ENCODE measurements at places on chromosomes 16 and 17.

DNA sequence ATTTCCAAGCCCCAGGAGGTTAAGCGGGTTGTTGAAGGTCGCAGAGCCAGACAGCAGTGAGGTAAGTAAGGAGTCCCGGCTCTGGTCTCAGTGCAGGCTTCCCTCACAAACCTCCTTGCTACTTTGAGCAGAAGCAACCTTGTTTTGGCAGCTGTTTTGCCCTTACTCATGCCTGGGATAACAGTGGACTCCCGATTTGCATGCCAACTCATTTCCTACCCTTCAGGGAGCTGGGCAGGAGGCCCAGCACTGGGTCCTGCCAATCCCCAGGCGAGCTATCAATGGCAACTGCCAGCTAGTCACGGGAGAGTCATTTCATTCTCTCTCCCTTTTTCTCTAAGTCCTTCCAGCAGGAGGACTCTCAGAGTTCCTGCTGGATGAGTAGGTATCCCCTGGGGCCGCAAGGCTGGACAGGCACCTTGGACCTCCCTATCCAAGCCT is 72.0 kb upstream of the KSR1 start:
- no peak for DNase-seq

DNA sequence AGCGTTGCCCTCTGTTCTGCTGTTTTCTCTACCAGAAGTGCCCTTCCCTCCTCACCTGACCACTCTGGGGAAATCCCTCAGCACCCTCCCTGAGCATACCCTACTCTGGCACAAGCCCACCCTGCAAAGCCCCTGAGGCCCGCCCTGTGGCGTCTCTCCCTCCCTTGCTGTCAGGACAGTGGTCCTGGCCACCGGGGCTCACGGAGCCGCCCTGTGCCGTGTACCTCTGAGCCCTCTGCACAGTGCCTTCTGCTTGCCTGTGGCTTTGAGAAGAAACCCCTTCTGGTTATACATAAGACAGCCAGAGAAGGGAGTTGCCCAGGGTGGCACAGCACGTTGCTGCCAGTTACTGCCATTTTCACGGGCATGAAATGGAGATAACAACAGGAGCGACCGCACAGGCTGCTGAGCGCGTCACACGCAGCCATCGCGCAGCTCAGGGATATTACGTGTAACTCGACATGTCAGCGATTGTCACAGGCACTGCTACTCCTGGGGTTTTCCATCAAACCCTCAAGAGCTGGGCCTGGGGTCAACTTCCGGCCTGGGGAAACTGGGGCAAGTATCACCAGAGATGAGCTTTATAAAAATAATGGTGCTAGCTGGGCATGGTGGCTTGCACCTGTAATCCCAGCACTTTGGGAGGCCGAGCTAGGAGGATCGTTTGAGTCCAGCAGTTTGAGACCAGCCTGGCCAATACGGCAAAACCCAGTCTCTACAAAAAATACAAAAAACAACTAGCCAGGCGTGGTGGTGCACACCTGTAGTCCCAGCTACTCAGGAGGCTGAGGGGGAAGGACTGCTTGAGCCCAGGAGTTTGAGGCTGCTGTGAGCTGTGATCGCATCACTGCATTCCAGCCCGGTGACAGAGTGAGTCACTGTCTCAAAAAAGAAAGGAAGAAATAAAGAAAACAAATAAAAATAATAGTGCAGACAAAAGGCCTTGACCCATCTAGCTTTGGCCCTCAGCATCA is 14.8 kb downstream of the SCGB1C2 start:
- no peak for DNase-seq

GRCh38 chr17:76612977-76613851 is 27.6 kb upstream of the ST6GALNAC2 start:
- DNase-seq = no peak

- no peak for DNase-seq
Observed at GRCh38 chr16:72137380-72138063, 34.4 kb downstream of the PMFBP1 start.

DNA sequence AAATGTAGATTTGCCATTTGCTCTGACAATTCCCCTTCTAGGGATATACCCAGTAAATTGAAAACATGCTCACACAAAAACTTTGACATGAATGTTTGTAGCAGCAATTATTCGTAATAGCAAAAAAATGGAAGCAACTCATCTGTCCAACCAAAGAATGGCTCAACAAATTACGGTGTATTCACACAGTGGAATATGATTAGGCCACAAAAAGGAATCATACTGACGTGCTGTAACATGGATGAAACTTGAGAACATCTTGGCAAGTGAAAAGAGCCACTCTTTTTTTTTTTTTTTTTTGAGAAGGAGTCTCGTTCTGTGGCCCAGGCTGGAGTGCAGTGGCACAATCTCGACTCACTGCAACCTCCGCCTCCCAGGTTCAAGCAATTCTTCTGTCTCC is 24.1 kb upstream of the SPNS3 start:
- DNase-seq = no peak

GRCh38 chr17:39134878-39135277 is 16.6 kb downstream of the PLXDC1 start:
- no peak for DNase-seq

DNA sequence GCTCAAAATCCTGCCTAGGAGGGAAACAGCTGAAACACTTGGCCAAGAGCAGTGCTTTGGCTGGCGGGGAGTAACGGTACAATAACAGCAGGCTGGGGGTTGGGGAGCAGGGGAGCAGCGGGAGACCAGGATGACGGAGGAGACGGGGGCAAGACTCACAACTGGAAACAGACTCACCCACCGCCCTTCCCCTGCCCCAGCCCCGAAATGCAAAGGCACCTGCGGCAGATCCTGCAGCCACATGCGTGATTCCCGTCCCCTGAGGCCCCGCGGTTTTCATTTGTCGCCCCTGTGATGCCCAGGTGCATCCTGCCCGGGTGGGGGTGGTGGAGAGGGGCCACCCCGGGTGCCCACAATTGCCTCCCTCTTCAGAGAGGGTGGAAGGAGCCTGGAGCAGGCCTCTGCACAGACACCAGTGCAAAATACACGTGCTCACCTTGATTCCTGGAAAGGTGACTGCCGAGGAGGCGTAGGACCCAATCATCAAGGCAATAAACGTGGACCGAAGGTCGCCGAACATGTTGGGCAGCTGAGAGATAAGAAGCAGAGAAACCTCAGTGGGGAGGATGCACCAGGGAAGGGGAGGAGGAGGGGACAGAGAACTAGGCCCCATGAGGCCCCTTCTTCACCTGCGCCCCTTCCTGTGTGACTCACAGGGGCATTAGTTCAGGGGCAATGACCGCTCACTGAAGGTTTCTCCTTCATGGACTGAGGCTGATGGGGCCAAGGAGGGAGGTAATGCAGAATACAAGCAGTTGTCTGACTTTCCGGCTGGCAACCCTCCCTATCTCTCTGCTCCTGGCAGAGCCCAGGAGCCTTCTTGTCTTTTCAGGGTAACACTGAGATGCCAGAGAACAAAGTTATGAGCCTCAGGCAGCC is 30.4 kb upstream of the PITPNA start:
- no peak for DNase-seq

GRCh38 chr17:1159431-1160180 is 20.2 kb downstream of the ABR start:
- DNase-seq = no peak

GRCh38 chr17:79048826-79049755 is 25.1 kb downstream of the C1QTNF1 start:
- DNase-seq = no peak

DNA sequence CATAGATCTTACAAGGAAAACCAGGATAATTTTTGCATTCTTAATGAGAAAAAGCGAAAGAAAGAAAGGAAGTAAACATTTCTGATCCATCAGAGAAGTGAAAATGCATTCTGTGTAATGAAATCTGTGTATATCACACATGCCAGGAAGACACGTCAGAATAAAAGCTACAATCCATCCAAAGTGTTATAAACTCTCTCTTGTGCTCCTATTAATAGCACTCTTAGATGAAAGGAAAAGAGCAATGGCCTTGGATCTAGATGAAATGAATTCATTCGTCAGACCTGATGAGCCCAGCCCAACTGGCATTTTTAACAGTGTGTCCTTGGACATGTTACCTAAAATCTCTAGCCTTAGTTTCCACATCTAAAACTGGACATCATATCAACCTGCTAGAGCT is 885.5 kb downstream of the CDH11 start:
- DNase-seq = no peak

DNA sequence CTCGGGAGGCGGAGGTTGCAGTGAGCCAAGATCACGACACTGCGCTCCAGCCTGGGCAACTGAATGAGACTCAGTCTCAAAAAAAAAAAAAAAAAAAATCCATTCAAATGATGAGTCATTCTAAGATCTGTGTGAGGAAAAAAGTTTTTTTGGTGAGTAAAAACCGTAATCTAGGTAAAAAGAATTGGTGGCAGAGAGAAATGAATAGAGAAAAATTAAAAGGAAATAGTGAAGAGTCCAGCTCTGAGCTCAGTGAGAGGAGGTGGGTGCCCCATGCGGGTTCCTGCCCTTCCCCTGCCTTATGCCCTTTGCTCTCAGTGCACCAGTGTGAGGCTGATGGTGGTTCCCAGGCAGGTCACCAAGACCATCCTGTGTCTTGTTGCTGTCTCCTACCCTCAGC is 20.9 kb downstream of the GAN start:
- no peak for DNase-seq

DNA sequence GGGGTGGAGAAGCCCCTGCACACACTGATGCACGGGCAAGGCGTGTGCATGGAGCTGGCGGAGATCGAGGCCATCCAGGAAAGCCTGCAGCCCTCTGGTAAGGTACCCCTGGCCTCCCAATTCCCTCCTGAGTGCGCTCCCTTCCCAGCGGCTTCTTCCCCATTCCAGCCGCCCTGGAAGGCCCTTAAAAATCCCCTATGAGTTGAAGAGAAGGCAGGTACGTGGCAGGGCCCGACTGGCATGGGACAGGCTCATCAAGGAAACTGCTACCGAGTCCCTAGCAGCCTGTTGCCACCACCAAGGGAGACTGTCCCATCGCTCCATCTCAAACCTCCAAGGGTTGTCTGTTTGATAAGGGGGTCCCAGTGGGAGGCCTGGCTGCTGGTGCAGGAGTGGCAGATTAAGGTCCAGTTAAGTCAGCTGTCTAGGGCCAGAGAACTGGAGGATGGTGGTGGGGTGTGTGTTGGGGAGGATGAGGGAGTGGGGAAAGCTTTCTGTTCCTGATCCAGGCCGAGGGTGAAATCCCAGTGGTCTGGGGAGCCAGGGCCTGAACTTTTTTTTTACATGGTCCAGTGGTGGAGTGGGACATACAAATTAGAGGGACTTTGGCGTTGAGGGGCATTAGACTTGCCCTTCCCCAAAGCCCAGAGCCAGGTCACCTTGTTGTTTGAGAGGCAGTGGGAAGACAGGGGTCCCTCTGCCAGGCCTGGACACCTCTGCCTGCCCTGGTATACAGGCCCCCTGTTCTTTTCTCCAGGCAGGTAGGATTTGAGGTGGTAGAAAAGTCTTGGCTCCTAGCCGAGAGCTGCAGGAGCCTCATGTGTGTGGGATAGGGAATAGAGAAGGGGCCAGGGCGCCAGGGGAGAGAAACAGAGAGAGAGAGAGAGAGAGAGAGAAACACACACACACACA is 994 bp downstream of the IGFBP4 start:
- DNase-seq = no peak

DNA sequence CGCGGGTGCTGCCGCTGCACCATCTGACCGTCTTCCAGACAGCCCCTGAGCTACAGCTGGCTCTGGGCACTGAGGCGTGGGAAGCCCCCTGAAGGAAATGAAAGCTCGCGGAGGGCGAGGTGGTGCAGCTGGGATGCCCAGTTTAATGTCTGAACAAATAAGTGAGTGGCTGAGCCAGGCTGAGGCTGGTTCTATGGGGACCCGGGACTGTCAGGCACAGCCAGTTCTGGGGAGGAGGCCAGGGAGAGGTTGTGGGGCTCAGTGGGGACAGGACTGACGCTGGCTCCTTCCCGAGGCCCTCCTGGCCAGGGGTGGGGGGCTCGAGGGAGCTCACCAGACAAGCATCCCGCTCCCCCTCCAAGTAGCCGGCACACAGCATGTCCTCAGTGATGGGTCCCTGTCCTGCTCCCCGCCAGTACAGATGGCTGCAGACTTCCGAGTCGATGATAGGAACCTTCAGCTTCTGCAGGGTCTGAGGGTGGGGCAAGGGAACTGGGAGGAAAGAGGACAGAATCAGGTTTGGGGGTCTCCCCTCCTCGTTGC is 4.4 kb downstream of the PRSS22 start:
- DNase-seq = no peak

DNA sequence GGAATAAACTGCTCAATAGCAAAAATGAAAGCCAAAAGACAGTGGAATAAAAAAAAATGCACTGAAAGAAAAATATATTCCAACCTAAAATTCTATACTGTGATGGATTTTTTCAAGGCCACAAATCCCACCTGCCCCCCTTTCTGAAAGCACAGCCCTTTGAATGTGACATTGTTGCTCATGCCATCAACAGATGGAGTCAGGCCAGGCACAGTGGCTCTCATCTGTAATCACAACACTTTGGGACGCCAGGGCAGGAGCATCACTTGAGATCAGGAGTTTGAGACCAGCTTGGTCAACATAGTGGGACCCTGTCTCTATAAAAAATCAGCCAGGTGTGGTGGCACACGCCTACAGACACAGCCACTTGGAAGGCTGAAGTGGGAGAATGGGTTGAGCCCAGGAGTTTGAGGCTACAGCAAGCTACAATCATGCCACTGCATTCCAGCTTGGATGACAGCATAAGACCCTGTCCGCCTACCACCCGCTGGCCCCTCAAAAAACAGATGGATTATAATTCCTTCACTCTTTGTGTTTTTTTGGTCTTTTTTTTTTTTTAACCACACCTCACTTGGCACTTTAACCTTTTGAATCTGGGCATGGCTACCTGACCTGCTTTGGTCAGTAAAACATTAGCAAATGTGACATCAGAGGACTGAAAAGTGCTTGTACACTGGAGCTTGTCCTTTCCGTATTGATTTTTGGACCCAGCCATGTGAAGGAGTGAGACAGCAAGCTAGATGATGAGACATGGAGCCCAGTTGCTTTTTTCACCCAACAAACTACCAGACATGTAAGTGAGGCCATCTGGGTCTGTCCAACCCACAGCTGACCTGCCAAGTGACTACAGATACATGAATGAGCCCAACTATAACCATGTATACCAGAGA is 36.3 kb downstream of the GLG1 start:
- DNase-seq = no peak

DNA sequence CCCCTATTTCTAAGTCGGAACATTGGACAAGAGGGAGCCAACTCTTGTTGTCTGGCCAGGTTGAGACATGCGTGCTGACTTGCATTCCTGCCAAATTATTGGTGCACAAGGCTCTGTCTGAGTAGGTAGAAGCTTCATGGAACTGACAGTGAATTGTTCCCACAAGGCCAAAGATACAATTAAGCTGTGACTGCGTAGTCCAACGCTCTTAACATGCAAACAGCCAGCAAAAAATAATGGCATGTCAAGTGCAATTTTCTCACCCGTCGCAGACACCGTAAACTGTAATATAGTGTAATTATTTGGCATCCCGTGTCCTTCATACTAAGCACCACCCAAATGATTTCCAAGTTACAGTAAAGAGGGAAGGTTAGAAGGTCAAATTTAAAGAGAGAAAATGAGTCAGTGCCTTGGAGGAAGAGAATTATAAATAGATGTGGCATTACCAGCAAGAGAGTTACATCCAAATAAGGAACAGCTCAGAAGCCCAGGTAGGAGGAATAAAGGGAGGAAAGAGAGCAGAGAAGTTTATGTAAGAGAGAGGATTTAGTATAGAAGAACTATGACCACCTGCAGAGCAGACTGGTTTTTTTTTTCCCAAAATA is 21.8 kb downstream of the CDH8 start:
- no peak for DNase-seq

- no peak for DNase-seq
Observed at GRCh38 chr17:48553190-48553547, 8.3 kb upstream of the HOXB2 start.
